ENCODE measurements at places on chromosomes 13 and 19.

DNA sequence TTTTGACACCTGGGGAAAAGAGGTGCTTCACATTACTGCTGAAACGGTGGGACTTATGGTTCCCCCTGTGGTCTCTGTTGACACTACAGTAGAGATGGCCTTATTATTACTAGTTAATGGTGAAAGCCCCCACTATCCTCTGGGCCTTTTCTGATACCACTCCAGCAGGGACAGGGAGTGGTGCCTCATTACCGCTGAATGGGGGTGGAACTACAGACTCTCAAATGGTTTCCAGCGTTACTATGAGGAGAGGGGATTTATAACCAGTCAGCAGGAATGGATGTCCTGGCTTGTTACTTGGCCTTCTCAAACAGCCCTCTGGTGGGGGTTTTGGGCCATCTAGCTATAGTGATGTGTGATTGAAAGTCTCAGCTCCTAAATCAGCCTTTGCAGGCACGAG is 96.7 kb upstream of the DIAPH3 start:
- DNase-seq = no peak

DNA sequence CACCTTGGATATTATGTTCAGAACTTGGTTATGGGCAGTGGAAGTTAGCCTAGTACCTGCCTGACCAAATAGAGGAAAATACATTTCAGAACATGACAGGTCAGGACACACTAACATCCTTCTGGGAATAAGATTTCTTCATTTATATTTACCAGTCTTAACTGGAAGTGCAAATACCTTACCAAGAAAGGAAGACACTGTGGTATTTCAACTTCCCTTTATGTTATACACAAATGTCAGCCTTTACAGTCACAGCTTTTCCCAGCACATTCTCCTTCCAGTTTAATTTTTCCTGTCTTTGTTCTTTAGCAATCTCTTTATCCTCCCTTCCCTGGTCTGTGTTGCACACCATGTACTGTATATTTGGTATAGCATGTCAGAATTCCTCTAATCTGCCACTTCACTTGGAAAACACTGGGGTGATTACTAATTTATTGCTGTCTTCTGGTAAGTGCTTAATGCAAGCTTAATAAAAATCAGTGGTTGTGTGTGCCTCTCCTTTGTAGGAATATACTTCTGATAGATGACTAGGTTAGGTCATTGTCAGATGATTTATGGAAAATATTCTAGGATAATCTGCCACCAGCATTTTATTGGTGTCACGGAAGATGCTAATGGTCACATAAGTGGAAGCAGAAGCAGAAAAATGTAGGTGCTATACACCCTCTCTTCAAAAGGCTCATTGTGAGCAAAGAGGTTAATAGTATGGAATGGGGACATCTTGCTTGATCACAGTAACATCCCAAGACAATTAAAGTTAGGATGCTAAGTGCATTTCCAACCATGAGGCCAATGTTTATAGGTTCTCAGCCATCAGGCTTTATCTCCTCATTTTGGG is 124.3 kb upstream of the STARD13 start:
- no peak for DNase-seq

- no peak for DNase-seq
These were observed at the start of gene TBCB for GRCh38 chr19:36115453-36116343. Gene TBCB, plus strand, starts transcription at chr19:36115468. Its CDS starts 93 bp downstream, at chr19:36115561.

DNA sequence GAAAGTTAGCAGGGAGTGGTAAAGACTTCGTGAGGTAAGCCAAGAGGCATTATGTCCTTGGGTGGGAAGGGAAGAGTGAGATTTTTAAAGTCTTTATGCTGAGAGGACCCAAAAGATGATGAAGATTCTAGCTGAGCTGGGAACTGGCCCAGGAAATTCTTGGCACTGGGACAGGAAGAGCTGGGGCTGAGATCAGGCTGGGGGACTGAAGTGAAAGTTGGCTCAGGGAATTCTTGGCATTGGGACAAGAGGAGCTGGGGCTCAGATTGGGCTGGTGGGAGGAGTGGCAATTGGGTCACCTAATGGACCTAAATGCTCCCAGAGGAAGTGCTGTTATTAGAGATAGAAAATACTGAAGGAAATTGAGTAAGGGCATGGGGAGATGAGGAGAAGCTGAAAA is 8.8 kb downstream of the SCEL start:
- no peak for DNase-seq

DNA sequence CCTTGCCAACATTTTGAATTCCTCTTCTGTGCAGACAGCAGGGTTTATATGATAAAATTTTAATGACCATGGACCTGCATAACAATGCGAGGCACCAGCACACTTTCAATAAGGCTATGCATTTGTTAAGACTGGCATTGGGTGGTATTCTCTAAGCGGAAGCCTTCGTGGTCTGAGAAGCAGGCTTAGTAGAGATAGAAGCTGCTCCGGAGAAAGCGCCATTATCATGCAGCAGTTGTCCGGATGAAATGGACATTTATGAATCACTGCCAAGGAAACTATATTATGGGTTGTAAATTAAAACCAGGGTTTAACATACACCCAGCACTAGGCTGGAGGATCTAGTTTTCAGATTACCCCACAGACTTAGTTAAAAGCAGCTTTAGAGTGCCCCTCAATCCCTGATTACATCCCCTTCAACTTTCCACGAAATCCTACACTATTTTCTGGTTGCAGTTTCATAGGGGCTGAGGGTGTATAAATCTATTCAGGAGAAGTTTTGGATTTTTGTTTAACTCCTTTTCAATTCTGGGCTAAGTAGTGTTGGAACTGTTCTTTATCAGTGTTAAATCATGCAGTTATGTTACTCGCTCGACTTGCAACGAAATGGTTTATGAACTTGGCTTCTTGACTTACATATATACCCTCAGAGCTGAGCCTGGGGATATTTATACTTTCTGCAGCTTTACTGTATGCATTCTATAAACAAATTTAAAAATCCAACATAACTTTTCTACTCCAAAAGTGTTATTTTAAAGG is 193.3 kb downstream of the PCDH9 start:
- DNase-seq = no peak

DNA sequence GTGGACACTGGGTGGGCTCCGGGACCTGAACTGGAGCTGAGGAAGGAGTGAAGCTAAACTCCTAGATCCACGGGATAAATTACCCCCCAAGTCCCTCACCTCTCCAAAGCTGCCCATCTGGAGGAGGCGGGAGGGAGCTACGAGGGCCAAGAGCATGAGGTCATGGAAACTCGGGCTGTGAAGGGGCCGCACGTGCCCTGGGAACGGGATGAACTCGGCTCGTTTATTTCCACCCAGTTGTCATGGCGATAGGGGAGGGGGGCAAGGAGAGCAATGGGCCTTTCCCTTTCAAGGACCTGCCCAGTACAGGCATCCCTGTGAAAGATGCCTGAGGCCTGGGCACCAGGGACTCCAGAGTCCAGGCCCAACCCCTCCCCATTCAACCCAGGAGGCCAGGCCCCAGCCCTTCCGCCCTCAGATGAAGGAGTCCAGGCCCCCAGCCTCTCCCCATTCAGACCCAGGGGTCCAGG is 3.8 kb downstream of the PPP1R12C start:
- no peak for DNase-seq

DNA sequence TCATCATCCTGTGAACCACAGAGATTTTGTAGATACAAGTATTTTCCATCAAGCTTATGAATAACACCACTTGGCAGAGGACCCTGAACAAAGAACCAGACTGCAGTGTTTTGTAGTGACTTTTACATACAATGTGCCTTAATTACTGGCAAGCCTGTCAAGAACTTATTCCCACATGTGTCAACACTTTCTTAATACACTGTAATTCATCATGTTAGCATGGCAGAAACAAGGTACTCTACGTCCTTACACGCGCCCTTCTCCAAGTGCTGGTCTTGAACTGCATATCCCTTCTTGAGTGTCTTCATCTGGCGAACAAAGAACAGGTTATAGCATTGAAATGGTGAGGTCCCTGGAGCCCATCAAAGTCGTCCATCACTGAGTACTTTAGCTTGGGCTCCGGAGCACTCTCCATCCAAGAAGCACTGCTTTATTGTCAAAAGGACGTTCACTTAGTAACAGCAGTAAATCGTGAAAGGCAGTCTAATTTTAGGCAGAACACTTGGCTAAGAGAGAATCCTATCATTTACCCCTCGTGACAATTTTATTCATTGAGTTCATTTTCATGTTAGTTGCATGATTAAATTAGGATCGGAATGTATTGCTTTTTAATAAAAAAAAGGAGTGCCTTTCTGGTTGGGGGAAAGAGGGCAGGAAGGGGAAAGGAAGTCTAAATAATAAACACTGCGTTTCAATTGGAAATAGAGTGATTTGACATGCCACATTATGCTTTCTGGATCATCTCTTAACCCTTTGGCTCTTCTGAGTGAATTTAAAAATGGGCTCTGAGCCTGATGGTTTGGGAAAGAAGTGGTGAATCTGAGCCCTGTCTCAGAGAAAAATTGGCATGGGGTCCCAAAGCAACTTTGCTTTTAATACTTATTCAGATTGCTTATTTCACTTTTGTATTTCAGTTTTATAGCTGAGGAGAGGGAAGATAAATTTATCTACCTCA is 376.1 kb downstream of the DLEU7 start:
- no peak for DNase-seq

DNA sequence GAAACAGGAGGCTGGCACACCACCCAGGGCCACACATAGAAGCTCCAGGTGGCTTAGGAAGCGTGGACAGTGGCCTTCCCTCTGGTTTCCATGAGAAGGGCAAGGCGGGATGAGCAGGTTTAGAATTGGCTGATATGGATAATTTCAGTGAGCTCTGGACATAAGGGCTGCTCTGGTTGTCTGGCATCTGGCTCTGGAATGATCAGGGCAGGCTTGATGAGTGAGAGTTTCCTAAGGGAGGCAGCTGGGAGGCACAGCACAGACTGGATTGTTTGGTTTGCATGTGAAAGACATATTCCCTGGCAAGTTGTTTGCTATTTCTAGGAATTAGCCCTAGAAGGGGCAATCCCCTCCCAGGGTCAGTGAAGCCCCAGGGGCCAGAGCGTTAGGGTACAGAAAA is 129.5 kb downstream of the ATP8A2 start:
- DNase-seq = no peak

- no peak for DNase-seq
These were observed 172.5 kb downstream of the FLT1 start for GRCh38 chr13:28322256-28322905.

DNA sequence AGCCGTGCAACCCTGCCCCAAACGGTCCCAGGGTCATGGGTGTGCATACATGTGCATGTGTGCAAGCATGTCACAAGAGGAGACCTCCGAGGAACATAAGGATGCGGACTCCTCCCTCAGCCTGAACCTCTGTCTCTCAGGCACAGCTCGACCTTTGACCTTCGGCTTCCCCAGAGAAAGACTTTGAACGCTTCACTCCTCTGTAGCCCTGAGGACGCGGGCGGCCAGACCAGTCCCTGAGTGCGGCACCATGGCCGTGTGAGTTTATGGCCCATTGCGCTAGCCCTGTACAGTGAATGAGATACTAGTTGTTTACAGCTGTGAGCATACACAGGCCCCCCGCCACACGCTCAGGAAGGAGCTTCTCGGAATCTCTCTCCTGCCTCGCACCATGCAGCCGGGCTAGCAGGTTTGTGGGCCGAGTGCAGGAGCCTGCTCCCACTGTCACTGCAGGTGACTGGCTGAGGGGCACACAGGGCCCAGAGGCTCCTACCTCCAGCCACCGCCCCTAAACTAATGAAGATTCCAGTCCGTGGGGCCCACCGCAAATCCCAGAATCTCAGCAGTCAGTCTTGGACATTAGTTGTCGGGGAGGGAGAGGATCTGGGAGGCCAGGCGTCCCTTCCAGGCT is 10.8 kb downstream of the RASA3 start:
- no peak for DNase-seq

DNA sequence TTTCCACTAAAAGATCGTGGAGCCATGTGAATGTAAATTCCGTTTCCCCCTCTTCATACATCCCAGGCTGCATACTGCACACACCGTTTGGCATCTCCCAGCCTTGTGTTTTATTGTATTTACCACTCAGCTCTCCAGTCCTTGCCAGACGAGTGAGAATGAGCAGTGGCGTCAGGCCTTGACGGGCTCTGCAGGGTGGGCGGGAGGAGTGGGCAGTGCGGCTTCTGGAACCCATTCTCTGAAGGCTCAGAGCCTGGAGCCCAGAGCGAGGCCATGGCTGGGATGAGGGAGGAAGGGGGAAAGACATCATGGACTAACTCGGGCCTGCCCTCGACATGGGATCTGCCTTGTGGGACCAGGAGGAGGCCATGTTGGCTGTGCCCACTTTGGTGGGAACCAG is 25.1 kb downstream of the BICRA start:
- no peak for DNase-seq

GRCh38 chr13:93774506-93774905 is 547.9 kb downstream of the GPC6 start:
- no peak for DNase-seq

DNA sequence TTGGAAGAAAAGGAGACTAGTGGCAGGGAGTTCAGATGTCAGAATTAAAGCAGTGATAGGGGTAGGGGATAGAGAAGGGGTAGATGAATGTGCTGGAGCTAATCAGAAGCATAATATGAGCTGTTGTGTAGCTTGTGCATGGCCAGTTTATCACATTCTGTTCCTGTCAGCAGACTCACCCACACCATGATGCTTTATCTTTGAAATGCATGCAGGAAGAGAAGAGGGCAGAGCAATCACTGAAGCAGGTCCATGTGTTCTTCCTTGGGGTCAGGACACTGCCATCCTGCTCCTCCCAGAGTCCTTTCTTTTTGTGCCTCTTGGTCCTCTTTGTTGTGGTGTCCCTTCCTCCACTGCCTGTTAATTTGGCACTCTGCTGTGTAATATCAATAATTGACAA is 5.8 kb downstream of the CHAMP1 start:
- no peak for DNase-seq
